ENCODE measurements at places on chromosomes 12 and 14. TPM values are rescaled to one million over a fixed set of nuclear protein-coding genes. Genes with fewer than 3 reads are reported as not detected.

Gene LBHD2
- total RNA-seq, result not detected

- no peak overlapping the region for H3K27ac ChIP-seq
- no peaks in the 10 kb centered on the region for H3K27me3 ChIP-seq
- H3K4me3 ChIP-seq, result no peak overlapping the region
- DNase-seq, result peak; percentile 41
- no peaks in the 10 kb centered on the region for H3K36me3 ChIP-seq
Observed at GRCh38 chr14:101495284-101495683, 66.0 kb upstream of the DIO3 start.

GRCh38 chr12:50665170-50665569, 98.7 kb upstream of the ATF1 start:
- no peaks in the 10 kb centered on the region for H3K4me1 ChIP-seq
- DNase-seq, result no peak
- H3K27me3 ChIP-seq, result no peaks in the 10 kb centered on the region
- H3K36me3 ChIP-seq, result peaks cover 17% of the 10 kb centered on the region
- H3K4me3 ChIP-seq, result no peak overlapping the region

Gene PTPRR
- 1.3 TPM for total RNA-seq

Gene MED13L
- 225 TPM for total RNA-seq

GRCh38 chr12:77152623-77153193, 87.3 kb upstream of the E2F7 start:
- H3K4me3 ChIP-seq, result no peak overlapping the region
- H3K27ac ChIP-seq, result no peak overlapping the region
- no peak for DNase-seq
- no peaks in the 10 kb centered on the region for H3K36me3 ChIP-seq
- no peaks in the 10 kb centered on the region for H3K4me1 ChIP-seq

Gene KLRC4
- 6.4 TPM for total RNA-seq

Gene EML5
- total RNA-seq, result 3.3 TPM

Gene SLC8B1
- 84.4 TPM for total RNA-seq

DNA sequence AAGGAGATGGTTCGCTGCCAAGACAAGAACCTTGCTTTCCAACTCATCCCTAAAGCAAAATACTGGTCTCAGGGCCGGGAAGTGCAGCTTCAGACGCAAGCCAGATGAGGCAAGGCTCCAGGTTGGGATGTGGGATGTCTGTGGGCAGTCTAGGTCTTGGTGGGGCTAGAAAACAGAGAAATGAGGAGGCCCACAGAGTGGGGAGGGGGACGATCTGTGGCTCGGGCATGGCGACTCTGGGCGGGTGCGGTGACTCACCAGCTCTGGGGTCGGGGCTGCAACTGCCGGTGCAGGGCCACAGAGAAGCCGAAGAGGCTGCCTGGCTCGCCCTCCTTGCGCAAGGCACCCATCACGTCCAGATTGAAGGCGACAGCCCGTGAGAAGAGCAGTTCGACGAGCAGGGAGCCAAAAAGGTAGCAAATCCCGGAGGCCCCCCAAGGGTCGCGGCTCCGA, 459 bp downstream of the ITGA7 start:
- peak overlapping the region; percentile 90 for H3K4me3 ChIP-seq
- H3K4me1 ChIP-seq, result peaks cover 12% of the 10 kb centered on the region
- H3K27me3 ChIP-seq, result peaks cover 8% of the 10 kb centered on the region

DNA sequence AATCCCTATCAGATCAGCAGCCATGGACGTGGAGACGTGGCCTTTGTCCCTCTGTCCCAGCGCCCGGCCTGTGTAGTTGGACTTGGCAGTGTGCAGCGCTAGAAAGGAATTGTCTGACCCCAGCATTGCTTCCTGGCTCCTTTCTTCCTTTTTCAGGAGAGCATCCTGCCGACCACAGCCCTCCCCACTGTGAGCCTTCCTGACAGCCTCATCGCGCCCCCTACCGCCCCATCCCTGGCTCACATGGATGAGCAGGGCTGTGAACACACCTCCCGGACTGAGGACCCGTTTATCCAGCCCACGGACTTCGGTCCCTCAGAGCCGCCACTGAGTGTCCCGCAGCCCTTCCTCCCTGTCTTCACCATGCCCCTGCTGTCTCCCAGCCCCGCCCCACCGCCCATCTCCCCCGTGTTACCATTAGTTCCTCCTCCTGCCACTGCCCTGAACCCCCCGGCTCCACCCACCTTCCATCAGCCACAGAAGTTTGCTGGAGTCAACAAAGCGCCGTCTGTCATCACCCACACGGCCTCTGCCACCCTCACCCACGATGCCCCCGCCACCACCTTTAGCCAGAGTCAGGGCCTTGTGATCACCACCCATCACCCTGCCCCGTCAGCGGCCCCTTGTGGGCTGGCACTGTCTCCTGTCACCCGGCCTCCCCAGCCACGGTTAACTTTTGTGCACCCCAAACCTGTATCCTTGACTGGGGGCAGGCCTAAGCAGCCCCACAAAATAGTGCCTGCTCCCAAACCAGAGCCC, 40.6 kb downstream of the IL31 start:
- H3K4me1 ChIP-seq, result no peaks in the 10 kb centered on the region
- no peaks in the 10 kb centered on the region for H3K27me3 ChIP-seq
- no peak overlapping the region for H3K27ac ChIP-seq
- no peak overlapping the region for H3K4me3 ChIP-seq
- peaks cover 7% of the 10 kb centered on the region for H3K36me3 ChIP-seq

DNA sequence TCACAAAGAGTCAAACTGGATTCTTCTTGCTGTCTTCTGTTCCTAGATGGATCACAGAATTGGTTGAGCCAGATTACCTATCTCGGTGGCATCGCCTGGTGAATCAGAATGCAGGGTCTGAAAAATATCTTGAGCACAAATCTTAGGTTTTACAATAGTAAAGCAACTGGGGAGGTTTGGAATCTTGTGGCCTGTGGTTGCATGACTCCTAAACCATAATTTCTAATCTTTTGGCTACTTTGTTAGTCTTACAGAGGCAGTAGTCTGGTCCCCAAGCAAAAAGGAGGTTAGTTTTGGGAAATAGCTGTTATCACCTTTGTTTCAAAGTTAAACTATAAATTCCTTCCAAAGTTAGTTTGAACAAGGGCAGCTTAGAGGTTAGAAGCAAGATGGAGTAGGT, 1488.5 kb upstream of the FLRT2 start:
- no peaks in the 10 kb centered on the region for H3K4me1 ChIP-seq
- no peaks in the 10 kb centered on the region for H3K36me3 ChIP-seq
- H3K27me3 ChIP-seq, result no peaks in the 10 kb centered on the region
- H3K27ac ChIP-seq, result no peak overlapping the region
- H3K4me3 ChIP-seq, result no peak overlapping the region

Gene TMED10
- 191 TPM for total RNA-seq

Gene TUBA1A
- total RNA-seq, result 102 TPM

DNA sequence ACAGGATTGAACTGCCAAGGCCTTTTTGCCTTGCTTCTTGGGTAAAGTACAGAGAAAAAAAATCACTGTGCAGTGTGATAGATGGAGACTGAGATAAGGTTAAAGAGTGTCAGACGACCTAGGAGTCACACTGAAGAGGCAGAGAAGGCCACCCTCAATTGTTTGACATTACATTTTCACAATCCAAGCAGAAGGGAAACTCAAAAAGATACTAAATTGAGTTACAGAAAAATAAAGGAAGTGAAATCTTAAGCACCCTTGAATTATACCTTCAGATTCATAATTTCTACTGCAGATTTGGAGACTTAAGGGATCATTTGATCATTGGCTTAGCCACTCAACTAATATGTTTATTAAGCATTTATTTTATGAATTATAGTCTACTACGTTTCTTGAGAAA, 97.1 kb downstream of the MYF5 start:
- H3K4me3 ChIP-seq, result no peak overlapping the region
- no peaks in the 10 kb centered on the region for H3K4me1 ChIP-seq
- DNase-seq, result no peak
- H3K36me3 ChIP-seq, result no peaks in the 10 kb centered on the region
- H3K27me3 ChIP-seq, result no peaks in the 10 kb centered on the region

Gene KERA
- not detected for total RNA-seq

Gene TMEM30B
- 0.94 TPM for total RNA-seq

DNA sequence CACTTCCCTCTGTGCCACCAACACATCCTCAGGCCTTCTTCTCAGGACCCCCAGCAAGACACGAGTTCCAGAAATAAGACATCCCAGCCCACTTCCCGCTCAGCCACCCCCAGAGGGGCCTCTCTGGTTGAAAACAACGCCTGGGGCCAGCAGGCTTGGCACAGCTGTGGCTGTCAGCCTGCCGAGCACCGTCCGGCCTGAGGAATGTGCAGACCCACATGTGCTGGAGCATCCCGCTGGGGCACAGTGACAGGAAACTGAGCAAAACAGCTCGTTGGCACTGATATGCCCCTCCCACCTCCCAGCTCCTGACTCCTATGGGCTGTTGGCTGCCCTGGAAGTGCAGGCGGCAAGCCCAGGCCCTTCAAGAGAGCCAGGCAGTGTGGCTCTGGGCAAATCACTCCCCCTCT, 1.4 kb downstream of the SYNE3 start:
- H3K27ac ChIP-seq, result peak overlapping the region; percentile 95
- peak; percentile 88 for DNase-seq
- peaks cover 97% of the 10 kb centered on the region for H3K4me1 ChIP-seq
- H3K27me3 ChIP-seq, result no peaks in the 10 kb centered on the region

GRCh38 chr12:53949631-53950436, 4.9 kb upstream of the HOXC12 start:
- H3K27ac ChIP-seq, result no peak overlapping the region
- no peaks in the 10 kb centered on the region for H3K4me1 ChIP-seq
- no peaks in the 10 kb centered on the region for H3K36me3 ChIP-seq
- H3K4me3 ChIP-seq, result no peak overlapping the region
- no peak for DNase-seq

DNA sequence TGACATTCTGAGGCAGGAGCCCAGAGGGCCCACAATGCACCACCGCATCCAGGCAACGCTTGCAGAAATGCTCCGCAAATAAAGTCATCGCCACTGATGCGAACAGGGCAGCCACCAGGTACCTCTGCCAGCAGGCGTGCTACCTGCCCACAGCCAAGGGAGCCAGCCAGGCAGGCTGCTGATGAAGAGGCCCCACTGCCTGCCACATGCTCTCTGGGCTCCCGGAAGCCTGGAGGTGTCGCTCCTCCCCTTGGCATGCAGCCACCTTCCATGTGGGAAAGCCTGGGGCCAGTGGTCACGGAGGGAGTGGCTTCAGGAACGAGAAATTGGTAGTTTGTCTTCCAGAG, 14.7 kb downstream of the GPR132 start:
- DNase-seq, result peak; percentile 74
- H3K4me3 ChIP-seq, result no peak overlapping the region
- peaks cover 71% of the 10 kb centered on the region for H3K36me3 ChIP-seq
- H3K27me3 ChIP-seq, result no peaks in the 10 kb centered on the region

DNA sequence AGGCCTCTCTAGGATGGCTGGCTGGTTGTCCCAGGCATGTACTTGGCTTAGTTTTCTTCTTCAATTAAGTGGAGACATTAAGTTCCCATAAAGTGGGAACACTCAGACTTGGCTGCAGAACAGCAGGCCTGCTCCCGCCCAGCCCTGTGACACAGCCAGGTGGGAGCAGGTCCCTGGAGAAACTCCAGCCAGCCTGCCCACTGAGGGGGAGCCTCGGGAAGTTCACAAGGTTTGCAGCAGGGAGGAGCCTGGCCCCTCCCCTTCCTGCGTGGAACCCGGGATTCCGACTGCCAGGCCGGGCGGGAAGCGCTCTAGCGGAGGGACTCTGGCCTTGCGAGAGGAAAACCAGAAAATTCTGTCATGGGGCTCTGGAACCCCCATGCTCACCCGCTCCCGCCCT, 98.3 kb upstream of the EVL start:
- H3K27me3 ChIP-seq, result no peaks in the 10 kb centered on the region
- no peak overlapping the region for H3K4me3 ChIP-seq
- H3K36me3 ChIP-seq, result no peaks in the 10 kb centered on the region
- no peak for DNase-seq

DNA sequence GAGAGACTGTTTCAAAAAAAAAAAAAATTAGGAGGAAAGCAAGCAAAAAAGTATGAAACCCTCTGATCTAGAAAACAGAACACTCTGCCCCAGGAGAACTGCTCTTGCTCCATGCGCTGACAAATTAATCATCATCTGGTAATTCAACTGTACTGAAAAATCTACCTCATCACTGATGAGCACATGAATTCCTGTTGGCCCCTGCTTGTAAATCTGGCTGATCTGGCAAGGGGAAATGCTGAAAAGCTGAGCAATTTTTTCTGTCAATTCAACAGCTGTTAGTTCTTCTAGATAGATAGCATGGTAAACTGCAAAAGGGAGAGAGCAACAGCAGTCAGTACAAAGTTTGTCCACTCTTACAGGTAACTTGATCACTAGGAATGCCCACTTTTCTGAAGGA, 15.2 kb upstream of the CSRNP2 start:
- peaks cover 97% of the 10 kb centered on the region for H3K36me3 ChIP-seq
- no peaks in the 10 kb centered on the region for H3K4me1 ChIP-seq
- H3K4me3 ChIP-seq, result no peak overlapping the region

DNA sequence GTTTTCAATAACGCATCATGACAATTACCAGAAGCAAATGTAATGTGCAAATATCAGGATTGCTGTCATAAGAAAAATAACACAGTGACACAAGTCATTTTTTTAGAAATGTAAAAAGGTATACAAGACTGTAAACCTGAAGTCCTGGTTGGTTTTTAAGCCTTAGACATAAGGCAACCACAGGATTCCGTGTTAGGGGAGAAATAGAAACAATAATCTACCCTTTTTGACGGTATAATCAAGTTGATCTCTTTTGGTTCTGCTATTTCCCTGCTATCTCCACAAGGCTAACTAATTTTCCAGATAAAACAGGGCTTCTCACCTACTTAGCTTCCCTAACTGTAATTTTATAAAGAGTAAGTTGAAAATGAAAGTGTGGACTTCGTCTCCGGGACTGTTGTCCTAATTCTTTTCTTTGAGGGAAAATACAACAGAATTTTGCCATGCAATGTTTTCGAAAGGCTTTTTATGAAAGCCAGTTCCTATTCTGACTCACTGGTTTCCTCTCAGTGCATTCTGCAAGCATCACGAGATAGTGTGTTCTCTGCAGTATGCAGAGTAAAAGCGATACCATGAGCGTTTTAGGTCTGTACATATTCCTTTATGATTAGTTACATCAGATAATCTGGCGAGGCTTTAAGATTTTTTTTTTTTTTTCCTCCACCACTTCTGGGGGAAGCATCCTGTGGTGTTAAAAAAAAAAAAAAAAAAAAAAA, 10.6 kb downstream of the MYO1H start:
- no peaks in the 10 kb centered on the region for H3K27me3 ChIP-seq
- DNase-seq, result no peak
- no peak overlapping the region for H3K4me3 ChIP-seq
- H3K4me1 ChIP-seq, result no peaks in the 10 kb centered on the region

GRCh38 chr14:90753456-90754005, 62.7 kb downstream of the TTC7B start:
- H3K4me3 ChIP-seq, result no peak overlapping the region
- no peak overlapping the region for H3K27ac ChIP-seq
- H3K27me3 ChIP-seq, result no peaks in the 10 kb centered on the region
- DNase-seq, result no peak

Gene PCED1B
- 34.5 TPM for total RNA-seq

GRCh38 chr12:34403706-34404376, 381.5 kb downstream of the ALG10 start:
- no peaks in the 10 kb centered on the region for H3K4me1 ChIP-seq
- no peak overlapping the region for H3K4me3 ChIP-seq
- H3K27ac ChIP-seq, result no peak overlapping the region
- no peaks in the 10 kb centered on the region for H3K27me3 ChIP-seq
- no peaks in the 10 kb centered on the region for H3K36me3 ChIP-seq
- peak; percentile 51 for DNase-seq

Gene GPRC5D
- not detected for total RNA-seq

Measured in spleen (tissue), 13 donors.